Stimulated activated CD4-positive, alpha-beta T cell treated with anti-CD3 and anti-CD28 coated beads, TNF-alpha, amount 100 ng/mL, for 4 hours (primary cell): ENCODE measurements at places on chromosomes 2 and 18.

DNA sequence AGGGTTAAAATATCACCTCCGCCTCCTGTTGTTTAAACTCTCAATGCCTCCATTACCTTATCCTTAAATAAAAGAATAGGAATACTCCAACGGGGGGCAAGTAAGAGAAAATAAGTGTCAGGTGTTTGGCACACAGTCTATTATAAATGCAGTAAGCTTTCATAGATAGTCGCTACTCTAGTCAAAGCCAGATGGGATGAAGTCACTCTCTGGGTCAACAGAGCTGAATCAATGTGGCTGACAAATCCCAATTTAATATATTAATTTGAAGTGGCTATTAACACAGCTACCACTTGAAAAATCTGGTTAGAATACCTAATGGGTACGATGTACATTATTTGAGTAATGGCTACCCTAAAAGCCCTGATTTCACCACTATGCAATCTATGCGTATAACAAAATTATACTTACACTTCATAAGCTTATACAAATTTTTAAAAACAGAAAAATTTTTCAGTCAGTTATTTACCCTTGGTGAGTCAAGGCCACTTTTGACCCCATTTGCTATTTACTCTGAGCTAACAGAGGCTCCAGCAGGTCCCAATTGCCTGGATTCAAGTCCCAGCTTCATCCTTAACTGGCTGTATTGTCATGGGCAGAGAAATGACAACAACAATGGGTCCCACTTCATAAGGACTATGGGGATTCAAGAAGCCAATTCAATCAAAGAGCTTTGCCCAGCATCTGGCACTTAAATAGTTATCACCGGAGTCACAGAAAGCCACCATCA is 167.5 kb upstream of the PID1 start:
- no peak for DNase-seq

DNA sequence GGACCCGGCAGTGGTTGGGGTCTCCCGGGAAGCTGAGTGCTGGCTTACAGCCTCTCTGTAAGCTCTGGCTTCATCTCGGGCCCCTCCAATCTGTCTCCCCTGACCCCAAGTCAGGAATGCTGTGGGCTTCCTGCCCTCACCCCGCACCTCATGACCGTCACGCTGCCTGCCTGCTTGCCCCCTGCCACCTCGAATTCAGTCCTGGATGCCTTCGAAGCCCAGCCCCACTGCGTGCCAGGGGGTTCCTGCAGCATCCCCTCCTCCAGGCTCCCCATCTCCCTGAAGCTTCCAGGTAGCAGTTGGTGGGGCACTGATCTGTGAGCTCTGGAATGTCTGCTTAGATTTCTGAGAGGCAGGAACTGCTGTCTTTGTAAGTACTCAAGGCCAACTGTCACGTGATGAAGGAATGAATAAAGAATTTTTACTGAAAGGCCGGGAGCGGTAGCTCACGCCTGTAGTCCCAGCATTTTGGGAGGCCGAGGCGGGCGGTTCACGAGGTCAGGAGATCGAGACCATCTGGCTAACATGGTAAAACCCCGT is 6.5 kb downstream of the CLHC1 start:
- DNase-seq = no peak

- DNase-seq = no peak
Observed at GRCh38 chr2:50777954-50778353, 254.0 kb downstream of the NRXN1 start.

GRCh38 chr2:185215497-185215896 is 523.1 kb upstream of the FSIP2 start:
- DNase-seq = no peak

- no peak for DNase-seq
Observed at GRCh38 chr18:799943-800342, 12.1 kb downstream of the YES1 start.

DNA sequence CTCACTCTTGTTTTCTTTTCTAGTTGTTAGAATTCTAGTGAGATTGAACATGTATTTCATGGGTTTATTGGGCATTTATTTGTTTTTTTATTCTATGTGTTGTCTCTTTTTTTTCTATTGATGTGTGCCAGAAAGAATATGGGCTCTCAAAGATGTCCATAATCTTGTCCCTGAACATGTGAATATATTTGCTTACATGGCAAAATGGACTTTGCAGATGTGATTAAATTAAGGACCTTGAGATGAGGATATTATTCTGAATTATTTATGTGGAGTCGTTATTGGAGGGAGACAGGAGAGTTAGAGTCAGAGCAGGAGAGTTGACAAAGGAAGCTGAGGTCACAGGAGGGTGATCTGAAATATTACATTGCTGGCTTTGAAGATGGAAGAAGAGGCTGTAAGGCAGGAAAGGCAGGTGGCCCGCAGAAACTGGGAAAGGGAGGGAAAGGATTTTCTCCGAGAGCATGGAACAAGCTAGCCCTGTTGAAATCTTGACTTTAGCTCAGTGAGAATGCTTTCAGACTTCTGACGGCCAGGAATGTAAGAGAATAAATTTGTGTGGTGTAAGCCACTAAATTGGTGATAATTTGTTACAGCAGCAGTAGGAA is 82.8 kb downstream of the NABP1 start:
- no peak for DNase-seq

DNA sequence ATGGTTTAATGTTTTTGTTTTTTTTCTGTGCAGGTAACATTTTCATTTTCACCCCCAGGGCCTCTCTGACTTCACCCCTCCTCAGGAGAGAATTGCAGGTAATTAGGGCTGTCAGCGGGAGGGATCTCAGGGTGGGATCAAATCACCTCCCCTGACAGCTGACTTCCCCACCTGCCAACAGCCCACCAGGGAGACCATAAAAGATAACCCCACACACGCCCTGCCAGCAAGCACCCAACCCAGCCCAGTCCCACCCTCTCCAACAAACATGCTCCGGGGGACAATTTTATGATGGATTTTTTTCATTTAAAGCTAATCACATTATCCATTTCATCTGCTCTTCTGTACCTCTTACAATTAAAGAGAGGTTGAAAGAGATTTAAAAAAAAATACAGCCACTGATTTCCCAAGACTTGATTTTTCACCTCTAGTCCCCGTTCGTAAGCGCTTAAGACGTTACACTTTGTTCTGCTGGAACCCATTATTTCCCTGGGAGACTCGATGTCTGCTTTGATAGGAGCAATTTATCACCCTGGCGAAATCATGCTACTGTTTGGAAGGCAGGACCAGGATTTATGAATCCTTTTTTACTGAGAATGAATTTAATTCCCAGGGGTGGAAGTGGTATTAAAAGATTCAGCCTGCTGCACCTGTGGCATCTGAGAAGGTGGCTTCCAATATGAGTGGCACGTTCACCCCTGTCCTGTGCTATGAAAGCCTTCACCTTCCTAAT is 232.9 kb upstream of the ID2 start:
- no peak for DNase-seq

DNA sequence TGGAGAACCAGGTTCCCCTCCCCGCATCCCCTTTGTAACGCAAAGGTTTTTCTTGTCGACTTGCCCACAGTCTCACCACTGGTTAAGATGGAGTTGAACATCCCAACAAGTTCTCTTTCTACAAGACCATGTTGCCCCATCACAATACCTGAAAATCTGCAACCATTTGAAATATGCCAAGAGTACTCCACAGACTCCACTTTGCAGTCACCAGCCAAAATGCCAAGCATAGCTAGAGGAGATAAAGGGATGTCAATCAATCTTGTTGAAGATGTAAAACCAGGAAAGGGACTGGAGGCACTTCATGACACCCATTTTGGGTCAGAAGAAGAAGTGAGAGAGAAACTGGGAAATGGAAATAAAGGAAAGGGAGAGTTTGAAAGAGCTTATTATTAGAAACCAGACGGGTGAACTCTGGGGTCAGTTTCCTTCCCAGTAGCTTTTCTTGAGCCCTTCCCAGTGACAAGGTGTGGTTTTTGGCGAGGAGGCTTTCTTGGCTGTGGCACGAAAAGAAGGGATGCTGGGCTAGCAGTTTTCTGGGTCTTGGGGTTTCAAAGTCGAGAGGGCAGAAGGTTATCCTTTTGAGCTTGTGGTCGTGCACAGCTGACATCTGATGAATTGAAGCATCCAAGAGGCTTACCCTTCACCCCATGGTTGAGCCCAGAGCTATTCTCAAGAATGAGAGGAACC is 79.3 kb downstream of the ACAA2 start:
- DNase-seq = no peak

DNA sequence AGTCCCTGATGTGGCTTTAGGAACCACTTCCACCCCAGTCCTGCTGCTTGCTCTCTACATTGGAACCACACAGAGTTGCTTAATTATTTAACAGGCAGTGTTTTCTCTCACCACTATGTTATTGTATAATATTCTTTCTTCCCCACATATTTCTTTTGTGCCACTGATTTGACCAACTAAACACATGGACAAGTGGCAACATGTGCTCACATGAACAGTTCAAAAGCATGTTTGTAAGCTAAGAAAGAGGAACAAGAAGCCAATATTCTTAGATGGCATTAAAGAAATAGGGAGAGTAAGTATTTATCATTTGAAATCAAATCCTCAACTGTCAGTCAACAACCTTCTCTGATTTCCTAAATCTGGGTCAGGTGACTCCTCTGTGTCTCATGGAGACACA is 409.6 kb downstream of the FBXO15 start:
- no peak for DNase-seq

- DNase-seq = no peak
Observed at GRCh38 chr18:14015416-14015815, 100.1 kb upstream of the MC2R start.

DNA sequence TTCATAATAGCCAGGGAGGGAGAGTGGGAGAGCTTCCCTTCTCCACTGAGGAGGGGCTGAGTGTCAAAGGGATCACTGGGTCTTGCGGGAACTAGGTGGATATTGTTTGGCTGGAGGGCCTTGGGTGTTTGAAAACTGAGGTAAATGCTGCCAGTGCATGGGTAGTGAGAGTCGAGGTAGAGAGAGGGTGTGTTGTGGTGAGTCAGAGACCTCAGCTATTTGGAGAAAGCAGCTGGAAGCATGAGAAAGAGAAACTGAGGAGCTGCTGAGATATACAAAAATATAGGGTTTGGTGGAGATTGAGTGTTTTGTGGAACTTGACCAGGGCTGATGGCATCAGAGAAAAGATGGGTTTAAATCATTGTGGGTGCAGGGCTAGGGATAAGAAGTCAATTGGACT is 127.0 kb upstream of the CCDC195 start:
- no peak for DNase-seq

DNA sequence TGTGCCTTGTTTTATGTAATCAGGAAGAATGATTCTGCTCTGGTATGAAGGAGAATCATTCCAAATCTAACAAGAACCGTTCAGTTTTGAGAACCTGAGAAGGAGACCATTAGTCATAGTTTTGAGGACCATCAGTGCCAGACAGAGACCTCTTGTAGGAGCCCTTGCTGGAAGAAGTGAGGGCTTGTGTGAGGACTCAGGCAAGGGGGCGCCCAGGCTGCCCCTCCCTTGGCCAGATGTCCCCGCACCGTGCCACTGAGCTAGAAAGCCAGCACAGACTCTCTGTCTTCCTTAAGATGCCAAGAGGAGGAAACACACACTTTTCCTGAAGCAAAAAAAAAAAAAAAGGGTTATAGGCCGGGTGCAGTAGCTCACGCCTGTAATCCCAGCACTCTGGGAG is 55.7 kb upstream of the SLC39A10 start:
- DNase-seq = no peak

GRCh38 chr2:60468382-60469085 is 84.9 kb downstream of the BCL11A start:
- no peak for DNase-seq

GRCh38 chr2:241574911-241575623 is 16.5 kb downstream of the BOK start:
- no peak for DNase-seq

DNA sequence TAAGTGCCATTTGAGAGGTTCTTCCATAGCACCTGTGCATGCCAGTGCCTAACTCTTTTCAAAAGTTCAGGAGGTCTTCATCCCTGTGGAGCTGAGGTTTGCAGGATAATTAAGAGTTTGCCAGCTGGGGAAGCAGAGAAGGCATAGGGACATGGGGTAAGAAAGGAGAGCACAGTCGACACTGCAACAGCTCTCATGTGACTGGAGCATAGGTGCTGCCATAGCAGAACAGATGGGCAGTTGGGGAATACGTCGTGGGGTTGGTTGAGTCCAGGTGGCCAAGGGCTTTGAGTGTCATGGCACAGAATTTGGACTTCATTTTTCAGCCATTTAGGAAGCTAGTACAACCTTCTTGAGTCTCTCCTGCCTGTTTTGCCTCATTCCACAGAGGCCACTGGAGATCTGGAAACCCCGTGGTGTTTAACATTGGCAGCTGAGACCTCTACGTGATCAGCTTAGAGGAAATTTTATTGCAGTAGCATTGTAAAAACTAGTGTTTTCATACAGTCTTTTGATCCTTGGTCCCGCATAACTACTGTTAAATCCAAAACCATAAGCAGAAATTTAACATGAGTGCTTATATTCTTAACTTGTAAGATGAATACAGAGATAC is 65.1 kb downstream of the CRIM1 start:
- no peak for DNase-seq

DNA sequence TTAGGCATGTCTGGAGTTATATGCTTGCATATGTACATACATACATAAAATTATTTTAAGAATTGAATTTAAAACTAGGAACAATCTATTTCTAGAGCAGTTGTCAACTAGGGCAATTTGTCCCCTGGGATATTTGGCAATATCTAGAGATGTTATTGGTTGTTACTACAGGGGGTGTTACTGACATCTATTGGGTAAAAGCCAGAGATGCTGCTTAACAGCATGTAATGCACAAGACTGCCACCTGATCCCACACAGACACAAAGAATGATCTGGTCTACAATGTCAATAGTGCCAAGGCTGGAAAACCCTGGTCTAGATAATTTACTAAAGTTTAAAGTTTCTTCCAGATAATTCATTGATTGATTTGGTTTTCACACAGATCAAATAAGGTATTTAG is 185.3 kb downstream of the NYAP2 start:
- DNase-seq = no peak

DNA sequence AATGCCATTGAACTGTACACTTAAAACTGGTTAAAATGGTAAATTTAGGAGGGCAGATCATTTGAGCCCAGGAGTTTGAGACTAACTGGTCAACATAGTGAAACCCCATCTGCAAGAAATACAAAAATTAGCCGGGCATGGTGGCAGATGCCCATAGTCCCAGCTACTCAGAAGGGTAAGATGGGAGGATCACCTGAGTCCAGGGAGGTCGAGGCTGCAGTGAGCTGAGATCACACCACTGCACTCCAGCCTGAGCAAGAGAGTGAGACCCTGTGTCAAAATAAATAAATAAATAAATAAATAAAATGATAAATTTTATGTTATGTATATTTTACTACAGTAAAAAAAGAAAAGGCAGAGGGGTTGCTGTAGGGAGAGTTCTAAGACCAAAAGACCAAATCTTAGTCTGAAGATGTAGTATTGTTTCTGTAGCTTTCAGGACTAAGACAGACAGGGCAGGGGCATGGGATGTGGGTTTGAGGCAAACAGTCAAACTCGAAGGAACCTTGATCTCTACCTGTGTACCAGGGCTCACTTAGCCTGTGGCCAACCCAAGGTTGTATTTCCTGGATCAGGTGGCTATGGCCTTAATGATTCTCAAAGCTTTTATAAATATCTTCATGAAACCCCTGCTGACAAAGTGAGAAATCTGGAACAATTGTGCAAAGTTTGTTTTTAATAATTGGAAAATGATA is 316.7 kb downstream of the CYRIA start:
- no peak for DNase-seq

- no peak for DNase-seq
Observed at GRCh38 chr18:61502472-61502871, 169.2 kb downstream of the CDH20 start.

GRCh38 chr18:60981682-60982328 is 351.4 kb upstream of the CDH20 start:
- DNase-seq = no peak

- no peak for DNase-seq
Observed at GRCh38 chr2:235333076-235333475, 160.8 kb upstream of the AGAP1 start.
